Stimulated activated CD4-positive, alpha-beta T cell treated with anti-CD3 and anti-CD28 coated beads, Interleukin-15, amount 100 ng/mL, for 1 hour (primary cell): ENCODE measurements at places on chromosomes 2 and 18.

GRCh38 chr2:180463608-180464007 lies 456.5 kb upstream of the CWC22 start:
- DNase-seq = no peak

GRCh38 chr2:127695491-127696472 lies 5.5 kb upstream of the SFT2D3 start:
- DNase-seq = peak; percentile 31

DNA sequence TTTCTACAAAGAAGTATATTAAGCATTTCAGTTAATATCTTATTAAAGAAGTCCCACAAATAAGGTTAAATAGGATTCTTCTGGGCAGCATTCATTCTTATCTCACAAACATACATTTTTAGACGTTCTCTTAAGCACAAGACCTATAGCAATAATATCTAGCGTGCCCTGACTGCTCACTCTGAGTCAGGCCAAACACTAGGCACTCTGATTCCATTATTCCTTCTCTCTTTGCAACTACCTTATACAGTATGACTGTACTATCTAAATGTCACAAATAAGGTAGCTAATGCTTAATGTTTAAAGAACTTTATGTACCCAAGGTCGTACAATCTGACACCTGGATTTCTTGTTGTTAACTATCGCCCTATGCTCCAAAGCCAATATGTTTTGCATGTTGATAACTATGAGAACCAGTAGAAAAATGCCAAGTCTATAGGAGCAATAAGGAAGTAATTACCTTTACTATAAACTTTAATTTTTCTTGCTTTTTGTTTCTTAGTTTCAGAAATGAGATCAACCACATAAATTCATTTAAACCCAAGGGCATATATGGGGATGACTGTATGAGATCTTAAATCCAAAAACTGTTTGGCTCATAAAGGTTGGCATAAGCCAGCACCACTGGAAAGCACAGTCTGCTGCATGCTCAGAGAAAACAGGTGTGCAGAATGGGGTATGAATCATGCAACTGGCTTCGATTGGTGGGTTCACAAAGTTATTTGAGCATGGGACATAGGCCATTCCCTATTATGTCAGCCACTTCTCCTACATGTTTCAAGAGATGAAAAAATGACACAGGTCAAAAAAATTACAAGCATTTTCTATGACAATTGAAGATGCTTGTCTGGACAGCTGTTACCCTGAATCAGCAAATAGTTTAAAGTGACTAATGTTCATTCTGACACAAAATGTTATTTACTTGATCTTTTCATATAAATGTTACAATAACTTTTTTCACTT lies 352.0 kb downstream of the IRS1 start:
- DNase-seq = no peak

- DNase-seq = no peak
Measured at GRCh38 chr2:69306393-69306821, 80.6 kb downstream of the GFPT1 start.

DNA sequence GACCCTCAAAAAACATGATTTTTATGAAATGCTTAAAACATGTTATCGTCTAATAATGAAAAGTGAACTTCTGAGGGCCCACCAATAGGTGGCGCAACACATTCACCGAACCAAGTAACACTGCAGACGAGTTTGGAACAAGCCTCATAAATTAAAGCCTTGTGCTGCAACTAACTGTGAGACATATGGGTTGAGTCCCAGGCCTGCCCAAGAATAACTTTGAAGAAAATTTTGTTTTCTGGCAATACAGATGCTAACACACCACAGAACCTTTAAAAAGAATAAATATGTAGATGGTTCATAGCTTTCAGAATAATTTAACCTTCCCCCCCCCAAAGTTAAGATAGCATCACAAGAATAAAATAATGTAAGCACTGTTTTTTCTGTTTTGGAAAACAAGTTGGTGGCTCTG lies 285.9 kb downstream of the RNF144A start:
- DNase-seq = no peak

DNA sequence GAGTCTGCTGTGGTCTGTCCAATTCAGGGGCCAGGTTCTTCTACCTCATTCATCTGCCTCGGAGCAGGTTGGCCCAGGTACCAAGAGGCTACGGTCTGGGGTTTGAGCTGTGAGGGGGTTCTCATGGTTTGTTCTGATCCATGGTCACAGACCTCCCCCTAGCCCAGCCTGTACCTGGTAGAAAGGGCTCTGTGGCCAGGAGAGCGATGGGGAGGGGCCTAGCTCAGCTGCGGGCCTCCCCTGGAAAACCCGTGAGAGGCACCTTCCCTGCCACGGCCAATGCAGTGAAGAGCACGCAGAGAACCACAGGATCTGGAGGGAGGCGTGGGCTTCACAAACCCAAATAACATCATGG lies 19.6 kb upstream of the ALLC start:
- DNase-seq = no peak

- no peak for DNase-seq
Measured at GRCh38 chr2:175892046-175892445, 110.0 kb downstream of the LNPK start.

DNA sequence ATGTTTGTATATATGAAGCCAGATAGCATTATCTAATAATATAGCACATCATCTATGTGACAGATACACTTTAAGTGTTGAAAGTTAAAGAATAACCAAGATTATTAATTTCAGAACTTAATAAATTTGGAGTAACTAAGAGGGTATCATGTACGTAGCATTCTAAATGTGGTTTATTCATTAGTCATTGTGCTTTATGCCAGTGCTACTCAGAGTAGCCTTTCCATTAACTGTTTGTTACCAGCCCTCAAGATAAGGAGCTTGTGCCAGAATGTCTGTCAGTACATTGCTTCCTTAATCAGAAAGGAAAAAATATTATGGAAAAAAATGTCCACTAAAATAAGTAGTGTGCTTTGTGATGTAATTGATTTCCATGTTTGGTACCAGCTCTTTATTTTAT lies 94.9 kb upstream of the TWSG1 start:
- DNase-seq = no peak

GRCh38 chr18:59050661-59051057 lies 89.0 kb upstream of the SEC11C start:
- DNase-seq = no peak

- DNase-seq = no peak
Measured at GRCh38 chr18:46877329-46877987, 39.8 kb downstream of the PIAS2 start.

GRCh38 chr2:233087713-233088112 lies 27.6 kb downstream of the INPP5D start:
- no peak for DNase-seq

- DNase-seq = no peak
Measured at GRCh38 chr2:16128746-16129610, 188.6 kb downstream of the MYCN start.

DNA sequence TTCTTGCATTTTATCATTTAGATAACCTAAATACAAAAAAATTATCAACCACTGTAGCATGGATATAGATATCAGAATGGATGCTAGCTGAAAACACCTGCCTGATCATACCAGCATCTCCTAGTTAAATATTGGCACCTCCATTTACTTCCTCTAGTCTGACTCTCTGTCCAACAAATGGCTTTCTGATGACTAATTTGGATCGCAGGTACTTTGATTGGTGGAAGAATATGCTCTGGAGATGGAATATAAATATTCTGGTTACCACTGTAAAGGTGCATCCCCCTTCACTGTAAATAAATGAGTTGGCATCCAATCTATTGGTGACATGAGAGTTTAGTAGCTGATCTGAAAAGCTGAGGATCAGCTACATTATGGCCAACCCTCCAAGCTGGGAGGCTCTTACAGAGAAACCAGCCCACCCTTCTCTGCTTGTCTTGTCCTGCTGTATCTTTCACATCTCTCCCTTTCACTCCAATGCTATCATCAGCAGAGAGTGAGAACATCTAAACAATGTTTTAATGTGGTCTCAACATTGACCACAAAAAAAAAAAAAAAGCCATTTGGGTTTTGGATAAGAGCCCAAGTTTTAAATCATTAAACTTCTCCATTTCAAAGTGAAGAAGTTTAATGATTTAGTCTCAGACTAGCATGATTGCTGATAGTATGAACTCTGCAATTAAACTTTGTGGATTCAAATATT lies 90.5 kb downstream of the PMAIP1 start:
- no peak for DNase-seq

DNA sequence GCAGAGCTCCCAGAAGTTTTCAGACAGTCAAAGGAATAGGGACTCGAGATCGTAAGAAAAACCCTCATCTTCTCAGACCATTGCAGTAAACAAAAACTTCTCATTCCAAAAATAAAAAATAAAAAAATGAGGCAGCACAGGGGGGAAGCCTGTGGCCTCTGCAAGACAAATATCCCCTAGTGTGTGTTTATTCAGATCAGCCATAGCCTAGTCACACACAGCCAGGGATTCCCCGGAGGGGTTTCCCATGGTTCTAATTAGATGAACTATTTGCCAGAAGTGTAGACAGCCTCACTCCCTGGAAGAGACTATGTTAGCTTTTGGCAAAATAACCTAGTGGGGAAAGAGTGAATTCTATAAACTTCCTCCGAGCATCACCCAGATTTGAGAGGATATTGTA lies 122.9 kb upstream of the KLF7 start:
- no peak for DNase-seq

GRCh38 chr2:20168727-20169696 lies 55.9 kb downstream of the SDC1 start:
- no peak for DNase-seq

- no peak for DNase-seq
Measured at GRCh38 chr2:133605011-133605765, 36.9 kb upstream of the NCKAP5 start.

DNA sequence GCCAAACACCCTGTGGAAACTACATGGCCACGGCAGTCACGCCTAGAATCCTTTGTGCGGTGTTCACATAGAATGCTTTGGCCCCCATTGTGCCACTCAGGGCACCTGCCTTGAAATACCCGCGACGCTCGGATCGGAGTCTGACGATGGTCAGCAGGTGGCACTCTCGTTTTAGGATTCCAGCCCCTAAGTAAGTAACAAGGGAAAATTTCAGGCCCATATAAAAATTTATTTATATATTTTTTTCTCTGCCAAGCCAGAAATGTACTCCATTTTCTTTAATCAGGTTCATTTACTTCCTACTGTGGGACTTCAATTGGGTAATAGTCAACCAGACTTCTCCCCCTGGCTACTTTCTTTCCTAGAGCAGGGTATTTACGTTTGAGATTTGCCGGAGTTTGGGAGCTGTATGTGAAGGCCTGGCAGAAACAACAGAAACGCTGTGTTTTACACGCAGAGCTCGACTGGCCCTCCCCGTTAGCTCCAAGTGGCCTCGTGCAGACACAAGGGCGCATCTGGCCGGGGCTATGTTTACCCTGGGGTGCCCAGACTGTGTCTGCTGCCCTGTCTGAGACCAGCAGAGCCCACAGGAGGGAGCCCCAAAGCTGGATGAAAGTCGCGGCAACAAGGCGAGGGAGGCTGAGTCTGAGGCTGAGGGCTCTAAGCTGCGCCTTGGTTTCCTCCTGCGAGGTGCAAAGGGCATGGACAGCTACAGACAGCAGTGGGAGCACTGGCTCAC lies 41.6 kb downstream of the LRRC30 start:
- DNase-seq = no peak

DNA sequence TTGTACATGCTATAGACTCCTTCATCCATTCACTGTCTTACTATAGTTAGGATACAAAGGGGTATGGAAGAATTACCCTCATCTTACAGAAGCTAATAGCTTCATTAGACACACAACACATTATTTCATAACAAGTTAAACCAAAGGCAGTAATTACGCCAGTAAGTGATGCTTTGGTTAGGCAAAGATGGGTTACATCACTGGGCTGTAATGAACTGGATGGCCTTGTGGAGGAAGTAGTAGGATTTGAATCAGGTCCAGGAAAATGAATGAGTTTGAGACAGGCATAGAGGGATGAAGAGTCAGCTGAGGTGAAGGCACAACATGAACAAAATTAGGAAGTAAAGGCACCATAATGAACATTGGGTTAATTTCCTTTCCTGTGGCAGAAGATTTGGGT lies 80.1 kb downstream of the SOCS6 start:
- no peak for DNase-seq

- no peak for DNase-seq
Measured at GRCh38 chr2:143717053-143717452, 587.8 kb downstream of the ARHGAP15 start.

GRCh38 chr18:69755041-69755440 lies 192.6 kb downstream of the CD226 start:
- DNase-seq = no peak

DNA sequence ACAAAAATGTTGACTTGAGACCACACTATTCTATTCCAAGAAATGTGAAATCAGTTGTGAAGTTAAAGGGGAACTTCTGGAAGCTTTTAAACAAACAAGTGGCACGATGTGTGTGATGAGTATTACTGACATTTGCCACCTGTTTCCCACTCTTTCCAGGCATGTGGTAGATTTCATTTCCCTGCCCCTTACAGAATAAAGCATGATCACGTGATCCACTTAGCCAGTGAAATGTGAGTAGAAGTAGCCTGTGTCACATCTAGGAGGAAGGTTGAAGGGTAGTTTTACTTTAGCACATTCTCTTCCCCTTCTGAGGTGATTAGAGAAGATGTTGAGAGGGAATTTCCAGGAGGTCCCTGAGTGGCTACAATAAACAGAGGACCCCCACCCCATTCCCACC lies 3.8 kb downstream of the COL4A4 start:
- DNase-seq = no peak

DNA sequence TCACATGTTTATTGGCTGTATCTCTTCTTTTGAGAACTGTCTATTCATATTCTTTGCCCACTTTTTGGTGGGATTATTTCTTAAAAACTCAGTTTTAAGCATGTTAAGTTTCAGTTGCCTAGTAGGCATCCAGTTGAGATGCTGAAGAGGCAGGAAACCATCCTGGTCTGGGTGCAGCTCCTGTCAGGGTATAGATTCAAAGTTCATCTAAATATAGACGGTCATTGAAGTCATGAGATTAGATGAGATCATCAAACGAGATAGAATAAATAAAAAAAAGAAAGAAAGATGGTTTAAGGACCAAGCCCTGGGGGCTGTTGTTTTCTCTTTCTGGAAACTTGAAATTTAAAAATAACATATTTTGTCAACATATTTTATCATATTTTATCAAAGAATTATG lies 9.2 kb upstream of the DNAH7 start:
- DNase-seq = no peak

GRCh38 chr2:188865681-188866080 lies 108.5 kb upstream of the COL3A1 start:
- DNase-seq = no peak

- no peak for DNase-seq
Measured at GRCh38 chr2:234633581-234634230, 136.8 kb upstream of the ARL4C start.
